Effector memory CD4-positive, alpha-beta T cell (primary cell): ENCODE measurements at places on chromosomes 7 and 10.

DNA sequence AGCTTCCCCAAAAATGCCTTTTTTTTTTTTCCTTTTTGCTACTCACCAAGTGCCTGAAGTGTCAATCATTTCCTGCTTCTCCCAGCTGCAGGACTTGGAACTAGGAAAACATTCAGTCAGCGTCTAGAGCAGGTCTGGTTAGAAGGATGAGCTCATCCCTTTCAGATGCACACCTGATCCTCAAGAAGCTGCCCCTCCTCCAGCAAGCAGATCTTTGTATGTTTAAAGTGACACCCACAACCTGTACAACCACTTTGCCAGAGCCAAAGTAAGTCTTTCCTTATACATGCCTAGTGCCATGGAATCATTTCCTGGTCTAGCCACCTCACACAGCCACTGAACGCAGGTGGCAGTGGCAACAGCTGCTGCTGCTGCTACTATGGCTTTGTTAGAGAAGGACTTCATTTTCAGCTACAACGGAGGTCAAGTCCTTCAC lies 10.4 kb upstream of the USP54 start:
- no peak for DNase-seq

DNA sequence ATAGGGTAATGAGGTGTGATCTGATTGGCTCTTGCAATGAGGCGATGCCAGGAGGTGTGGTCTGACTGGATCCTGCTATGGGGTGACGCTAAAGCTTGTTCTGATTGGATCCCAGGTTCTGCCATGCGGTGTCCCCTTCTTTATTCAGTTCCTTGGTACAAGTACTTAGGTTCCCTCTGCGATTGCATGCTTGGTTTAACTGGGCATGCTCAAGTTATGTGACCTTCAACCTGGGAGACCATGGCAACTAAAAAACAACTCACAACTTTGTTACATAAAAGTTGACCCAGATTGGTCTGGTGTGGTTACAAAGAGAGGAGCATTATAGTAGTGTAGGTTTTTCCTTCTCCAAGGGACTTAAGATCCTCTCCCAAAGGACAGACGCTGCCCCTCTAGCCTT lies 49.5 kb upstream of the DNAJC1 start:
- no peak for DNase-seq

- no peak for DNase-seq
These were observed 244.0 kb upstream of the ZWINT start for GRCh38 chr10:56605051-56605450.

GRCh38 chr10:61904733-61905725 lies 3.5 kb downstream of the ARID5B start:
- DNase-seq, result peak; percentile 29
